ENCODE measurements at places on chromosomes 5 and 9. TPM values are rescaled to one million over a fixed set of nuclear protein-coding genes. Genes with fewer than 3 reads are reported as not detected.
A peak's percentile ranks its signal among the peaks of the same experiment; 100 is the strongest.

DNA sequence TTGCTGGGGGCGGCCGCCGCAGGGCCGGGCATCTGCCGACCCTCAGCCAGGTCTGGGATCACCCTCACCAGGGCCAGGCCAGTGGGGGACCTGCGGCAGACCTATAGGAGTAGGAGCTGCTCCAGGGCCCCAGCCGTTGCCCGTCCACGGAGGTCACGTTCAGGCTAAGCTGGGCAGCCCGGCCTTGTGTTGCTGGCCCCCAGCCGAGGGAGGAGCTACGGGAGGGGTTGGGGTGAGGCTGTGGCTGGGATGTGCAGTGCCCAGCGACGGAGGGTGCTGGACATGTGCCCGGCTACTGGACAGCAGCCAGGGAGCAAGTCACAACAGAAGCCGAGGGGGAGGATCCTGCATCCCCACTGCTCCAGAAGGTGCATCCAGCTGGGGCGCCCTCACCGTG is 39.6 kb upstream of the SLC6A19 start:
- no peak for DNase-seq

DNA sequence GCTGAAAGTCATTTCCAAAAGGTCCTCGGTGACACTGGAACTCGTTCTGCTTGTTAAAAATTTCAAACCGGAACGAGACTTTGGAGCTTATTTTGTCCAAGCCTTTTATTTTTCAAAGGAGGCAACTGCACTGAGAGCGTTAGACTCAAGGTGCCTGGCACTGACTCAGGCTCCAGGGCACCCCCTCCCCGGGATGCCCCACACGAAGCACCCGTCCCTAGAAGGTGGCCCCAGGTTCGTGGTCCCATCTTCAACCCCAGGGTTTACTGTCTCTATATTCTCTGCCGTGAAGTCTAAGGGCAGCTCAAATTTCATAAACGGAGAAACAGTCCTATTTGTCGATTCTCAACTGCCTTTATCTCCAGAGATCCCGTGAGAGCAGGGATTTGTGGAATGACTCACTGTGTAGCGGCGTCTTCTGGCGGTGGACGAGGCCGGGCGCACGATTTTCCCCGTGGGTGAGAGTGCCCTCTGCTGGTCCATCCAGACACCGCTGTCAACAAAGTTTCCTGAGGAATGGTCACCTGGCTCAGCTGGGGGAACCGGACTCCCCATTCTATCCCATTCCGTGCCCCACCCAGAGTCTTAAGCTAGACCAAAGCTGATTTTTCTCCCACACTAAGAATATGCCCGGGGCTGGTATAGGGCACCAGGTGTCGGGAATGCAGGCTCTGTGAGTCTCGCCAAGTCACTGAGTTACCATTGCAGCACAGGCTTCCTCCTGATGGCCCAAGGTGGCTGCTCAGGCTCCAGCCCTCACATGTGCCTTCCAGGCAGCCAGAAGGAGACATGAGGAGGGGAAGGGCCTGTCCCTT is 27.1 kb upstream of the SLC6A19 start:
- DNase-seq = peak; percentile 88

- DNase-seq = peak; percentile 91
Observed at GRCh38 chr9:88852794-88853193, 138.5 kb upstream of the S1PR3 start.

The SLC4A9 gene
- total RNA-seq = not detected

The SARDH gene
- 5.5 TPM for total RNA-seq

- no peak for DNase-seq
Observed at GRCh38 chr5:18630458-18631045, 996.3 kb downstream of the TAF11L14 start.

Data from fibroblast of villous mesenchyme (primary cell).